Cerebellar nuclear complex (tissue), 1 donor: ENCODE measurements at places on chromosomes 1 and 21.
A peak's percentile ranks its signal among the peaks of the same experiment; 100 is the strongest.

DNA sequence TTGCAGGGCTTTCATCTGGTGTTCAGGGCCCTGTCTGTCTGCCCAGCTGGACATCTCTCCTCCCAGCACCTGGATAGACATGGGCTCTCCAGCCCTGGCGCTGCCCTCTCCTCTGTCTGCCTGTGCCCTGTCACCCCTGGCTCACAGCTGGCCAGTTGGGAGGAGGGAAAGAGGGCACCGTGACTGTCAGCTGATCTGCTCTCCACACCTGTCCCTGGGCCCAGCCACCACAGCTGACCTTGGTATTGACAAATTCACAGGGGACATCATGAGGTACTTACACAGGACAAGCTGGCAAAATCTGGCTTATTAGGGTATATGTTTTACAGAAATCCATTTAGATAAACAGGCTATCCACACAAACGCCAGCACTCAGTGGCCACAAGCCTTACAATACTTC, 8.3 kb downstream of the TNR start:
- no peak for DNase-seq

GRCh38 chr21:33684068-33684467, 41.8 kb downstream of the ITSN1 start:
- DNase-seq, result no peak

GRCh38 chr1:217867446-217867995, 236.4 kb downstream of the SPATA17 start:
- no peak for DNase-seq

DNA sequence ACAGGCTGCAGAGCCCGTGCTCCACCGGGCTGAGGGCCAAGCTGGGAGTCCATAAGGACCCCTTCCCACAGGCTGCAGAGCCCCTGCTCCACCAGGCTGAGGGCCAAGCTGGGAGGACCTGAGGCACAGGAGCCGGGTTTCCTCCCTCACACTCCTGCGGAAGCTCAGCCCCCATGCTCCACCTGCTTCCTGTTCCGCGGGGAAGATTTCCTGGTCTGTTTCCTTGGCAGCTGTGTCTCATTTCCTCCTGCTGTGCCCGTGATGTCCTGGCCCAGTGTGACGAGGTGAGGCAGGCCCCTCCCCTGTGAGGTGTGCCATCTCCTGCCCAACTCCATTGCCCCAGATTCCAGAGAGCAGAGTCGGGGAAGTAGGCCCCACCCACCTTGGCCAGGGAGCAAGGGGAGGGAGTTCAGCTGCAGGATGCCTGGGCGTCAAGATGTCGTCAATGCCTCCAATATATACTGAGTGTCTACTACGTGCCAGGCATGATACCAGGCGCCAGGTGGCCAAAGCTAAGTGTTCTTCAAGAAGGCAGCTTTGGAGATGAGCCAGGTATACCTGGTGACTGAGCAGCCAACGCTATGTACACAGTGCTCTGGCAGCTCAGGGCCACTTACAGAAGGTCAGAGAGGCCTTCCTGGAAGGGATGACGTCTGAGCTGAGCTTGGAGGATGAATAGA, 58.8 kb downstream of the NAV1 start:
- DNase-seq, result no peak

- DNase-seq, result no peak
Observed at GRCh38 chr1:175219774-175220173, 27.2 kb upstream of the KIAA0040 start.

DNA sequence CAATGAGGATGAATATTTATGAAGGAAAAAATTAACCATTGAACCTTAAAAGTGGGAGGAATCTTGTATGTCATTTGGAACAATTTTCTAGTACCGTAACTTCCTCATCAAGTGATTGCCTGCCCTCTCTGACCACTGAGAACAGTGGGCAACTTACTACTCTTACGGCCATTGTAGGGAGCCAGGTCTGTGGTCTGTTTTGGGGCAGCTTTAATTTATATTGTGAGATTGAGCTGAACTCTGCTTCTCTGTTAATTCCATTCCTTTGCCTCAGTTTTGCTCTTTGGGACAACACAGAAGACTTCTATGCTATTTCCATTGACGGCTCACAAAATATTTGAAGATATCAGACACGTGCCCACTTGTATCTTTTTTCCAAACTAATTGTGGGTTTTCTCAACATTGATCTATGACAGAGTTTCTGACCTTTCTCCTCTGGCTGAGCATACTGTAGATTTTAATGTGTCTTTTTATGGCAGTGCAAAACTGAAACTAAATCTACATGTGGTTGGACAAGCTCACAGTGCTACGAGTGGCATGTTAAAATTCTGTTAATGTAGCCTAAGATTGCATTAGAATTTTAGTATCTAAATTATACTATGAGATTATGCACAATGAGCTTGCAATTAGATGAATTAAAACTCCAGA, 27.8 kb upstream of the ZNF281 start:
- DNase-seq, result no peak

DNA sequence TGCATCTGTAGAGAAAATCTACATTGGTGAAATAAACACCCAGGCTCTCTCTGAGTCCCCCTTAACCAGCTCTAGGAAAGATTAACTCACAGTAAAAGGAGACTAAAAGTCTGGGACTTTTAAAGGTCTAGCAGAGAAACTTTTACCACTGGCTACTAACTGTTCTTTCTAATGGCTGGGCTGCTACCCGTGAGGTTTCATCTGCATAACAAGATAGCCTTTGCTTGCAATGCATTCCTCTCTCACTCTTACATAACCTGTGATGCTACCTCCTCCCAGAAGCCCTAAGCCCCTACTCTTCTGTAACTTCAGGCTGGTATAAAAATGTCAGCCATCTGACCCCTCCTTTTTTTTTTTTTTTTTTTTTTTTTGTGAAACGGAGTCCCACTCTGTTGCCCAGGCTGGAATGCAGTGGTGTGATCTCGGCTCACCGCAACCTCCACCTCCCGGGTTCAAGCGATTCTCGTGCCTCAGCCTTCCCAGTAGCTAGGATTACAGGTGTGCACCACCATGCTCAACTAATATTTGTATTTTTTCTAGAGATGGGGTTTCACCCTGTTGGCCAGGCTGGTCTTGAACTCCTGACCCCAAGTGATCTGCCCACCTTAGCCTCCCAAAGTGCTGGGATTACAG, 344.2 kb downstream of the RGS7 start:
- no peak for DNase-seq

GRCh38 chr1:154548028-154548427, 10.4 kb downstream of the UBE2Q1 start:
- no peak for DNase-seq

DNA sequence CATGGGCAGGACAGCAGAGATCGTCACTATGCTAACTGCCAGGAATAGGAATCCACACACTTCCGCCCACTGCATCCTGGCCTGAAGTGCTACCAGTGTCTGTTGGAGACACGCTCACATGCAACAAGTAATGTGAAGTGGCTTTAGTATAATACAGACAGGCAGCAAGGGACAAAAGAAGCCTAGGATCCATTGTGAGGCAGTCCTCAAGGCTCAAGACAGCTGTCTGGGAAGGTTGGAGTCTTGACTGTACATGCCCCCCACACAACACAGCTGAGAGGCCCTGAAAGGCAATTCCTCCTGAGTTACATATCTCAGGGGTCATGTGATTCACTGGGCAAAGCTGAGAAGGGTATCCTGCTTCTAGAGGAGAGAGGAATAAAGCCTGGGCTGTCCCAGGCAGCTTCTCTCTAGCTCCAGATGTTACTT, 39.9 kb upstream of the CD1D start:
- DNase-seq, result no peak

DNA sequence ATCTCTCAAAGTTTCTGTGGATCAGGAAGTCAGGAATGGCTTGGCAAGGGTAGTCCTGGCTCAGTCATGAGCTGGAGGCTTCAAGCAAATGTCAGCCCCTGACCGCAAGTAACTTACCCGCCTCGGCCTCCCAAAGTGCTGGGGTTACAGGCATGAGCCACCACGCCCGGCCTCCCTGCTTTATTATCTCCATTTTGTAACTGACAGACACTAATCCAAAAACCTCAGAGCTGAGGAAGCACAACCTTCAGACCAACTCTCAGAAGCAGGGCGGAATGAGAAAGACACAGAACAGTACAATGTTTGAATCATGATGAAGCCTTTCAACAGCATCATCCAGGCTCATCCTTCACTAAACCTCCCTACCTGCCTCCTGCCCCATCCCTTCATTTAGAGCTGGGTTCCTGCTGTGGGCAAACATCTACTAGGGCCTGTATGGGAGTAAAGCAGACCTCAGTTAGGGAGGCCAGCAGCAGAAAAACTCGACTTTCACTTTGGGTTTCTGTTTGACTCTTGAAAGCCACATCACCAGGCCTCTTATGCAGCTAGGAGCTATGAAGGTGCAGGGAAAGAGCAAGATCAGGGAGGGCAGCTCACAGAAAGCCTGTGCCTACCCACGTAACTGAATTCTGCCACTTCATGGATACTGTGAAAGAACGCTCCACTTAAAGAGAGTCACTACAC, 84.4 kb upstream of the RAB4A start:
- DNase-seq, result no peak

DNA sequence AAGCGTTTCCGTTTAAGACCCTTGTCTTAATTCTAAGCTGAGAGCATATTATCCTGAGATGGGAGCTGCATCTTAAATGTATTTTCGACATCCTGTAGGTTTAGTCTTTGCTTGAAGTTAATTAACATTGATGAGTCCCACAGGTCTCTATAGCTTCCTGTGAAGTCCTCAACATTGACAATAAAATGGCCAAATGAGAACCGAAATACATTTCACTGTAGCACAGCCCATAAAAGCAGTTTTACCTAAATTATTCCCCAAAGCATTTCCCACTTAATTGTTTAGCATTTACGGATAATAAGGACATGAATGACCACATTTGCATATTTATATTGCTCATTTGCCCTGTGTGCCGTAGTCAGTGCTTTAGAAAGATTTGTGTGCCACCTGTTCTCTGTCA, 116.4 kb downstream of the CRB1 start:
- no peak for DNase-seq

DNA sequence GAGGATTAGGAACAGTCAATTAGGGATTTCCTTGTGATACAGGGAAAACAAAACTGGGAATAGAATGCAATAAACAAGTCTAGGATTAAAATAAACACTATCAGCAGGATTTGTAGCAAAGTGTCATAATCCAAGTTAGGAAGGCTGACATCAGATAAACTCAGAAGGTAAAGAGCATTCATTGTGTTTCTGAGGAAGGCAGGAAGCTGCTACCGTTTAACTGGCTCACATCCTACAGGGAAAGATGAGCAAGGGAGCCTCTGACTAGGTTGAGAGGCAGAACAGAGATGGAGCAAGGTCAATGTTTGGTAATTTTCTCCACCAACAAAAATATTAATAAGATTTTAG, 124.7 kb downstream of the POU2F1 start:
- no peak for DNase-seq

DNA sequence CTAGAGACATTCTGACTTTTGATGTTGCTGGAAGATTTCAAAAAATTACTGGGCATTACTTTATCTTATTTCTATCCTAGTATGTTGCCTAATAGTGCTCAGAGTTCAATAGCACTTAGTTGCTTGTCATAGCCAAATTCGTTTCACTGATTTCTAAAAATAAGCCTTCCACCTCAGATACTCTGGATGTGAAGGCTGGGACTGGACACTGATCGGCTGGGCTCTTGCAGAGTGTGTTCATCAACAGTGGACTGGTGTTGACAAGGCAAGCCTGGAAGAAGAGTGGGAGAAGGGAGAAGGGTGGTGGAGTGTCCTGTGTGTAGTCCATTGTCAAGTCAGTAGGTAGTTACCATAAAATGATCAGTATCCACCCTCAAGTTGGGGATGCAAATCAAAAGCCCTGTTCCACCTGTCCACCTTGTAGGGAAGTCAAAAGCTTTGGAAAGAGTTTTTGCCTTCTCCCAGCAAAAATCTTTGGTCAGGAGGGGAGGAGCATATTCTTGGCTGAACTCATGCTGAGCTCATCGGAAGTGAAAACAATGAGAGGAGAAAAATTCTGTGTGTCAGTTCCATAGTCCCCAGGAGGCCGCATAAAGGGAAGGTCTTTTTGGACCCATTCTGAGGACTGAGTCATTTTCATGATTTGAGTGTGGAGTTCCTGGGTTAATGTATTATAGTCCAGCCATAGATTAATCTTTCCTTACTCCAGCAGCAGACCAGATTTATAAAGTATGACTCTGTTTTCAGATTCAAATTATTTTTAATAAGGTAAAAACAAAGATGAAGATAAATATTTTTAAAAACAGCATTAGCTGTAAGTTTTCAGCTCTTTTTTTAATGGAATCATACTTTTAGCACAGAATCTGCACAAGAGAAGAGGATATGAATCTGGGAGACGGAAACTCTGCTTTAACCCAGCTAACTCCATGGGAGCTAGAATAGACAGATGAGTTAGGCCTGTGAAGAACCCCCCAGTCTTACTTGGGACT, 99.5 kb upstream of the BMP8A start:
- DNase-seq, result no peak

- no peak for DNase-seq
Observed at GRCh38 chr1:164518692-164519332, 40.2 kb upstream of the PBX1 start.

DNA sequence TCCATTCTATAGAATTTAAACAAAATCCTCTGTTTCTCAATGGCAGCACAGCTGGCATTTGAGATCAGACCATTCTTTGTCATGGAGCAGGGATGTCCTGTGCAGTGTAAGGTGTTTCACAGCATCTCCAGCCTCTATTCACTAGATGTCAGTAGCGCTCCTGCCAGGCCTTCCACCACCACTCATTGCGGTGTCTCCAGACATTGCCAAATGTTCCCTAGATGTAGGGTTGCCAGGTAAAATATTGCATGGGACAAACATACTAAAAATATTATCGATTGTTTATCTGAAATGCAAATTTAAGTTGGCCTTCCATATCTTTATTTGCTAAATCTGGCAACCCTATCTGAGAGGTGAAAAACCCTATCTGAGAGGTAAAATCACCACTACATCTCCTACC, 11.7 kb downstream of the ITLN2 start:
- no peak for DNase-seq

GRCh38 chr1:11719313-11720032, 16.5 kb upstream of the AGTRAP start:
- peak; percentile 75 for DNase-seq

DNA sequence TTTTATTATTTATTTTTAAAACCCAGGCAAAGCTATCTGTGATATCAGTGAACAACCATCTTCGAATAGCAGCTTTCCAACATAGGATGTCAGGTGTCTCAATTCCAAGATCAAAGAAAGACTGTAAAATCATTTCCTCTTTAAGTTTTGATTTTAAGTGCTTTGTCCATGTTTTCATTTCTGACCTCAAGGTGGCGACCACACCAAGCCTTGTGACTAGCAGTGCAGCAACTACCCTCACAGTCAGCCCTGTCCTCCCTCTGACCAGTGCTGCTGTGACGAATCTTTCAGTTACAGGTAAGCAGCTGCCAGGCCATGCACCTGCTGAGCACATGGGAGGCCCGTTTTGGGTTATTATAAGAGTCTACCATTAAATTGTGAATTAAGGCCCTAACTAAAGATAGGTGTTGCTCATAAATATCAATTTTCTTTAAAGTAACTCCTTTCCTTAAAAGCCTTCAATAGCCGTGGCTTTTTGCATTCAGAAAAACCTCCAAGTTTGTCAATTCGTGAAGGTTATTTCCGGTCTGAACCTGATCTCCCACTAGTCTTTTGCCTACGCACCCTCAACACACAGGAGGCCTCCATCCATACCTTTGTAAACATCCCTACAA, 117.0 kb downstream of the CD247 start:
- DNase-seq, result peak; percentile 17
